Progenitor cell of endocrine pancreas (in vitro differentiated cells): ENCODE measurements at places on chromosomes 5 and 9. TPM values are rescaled to one million over a fixed set of nuclear protein-coding genes. Genes with fewer than 3 reads are reported as not detected.
A peak's percentile ranks its signal among the peaks of the same experiment; 100 is the strongest.

DNA sequence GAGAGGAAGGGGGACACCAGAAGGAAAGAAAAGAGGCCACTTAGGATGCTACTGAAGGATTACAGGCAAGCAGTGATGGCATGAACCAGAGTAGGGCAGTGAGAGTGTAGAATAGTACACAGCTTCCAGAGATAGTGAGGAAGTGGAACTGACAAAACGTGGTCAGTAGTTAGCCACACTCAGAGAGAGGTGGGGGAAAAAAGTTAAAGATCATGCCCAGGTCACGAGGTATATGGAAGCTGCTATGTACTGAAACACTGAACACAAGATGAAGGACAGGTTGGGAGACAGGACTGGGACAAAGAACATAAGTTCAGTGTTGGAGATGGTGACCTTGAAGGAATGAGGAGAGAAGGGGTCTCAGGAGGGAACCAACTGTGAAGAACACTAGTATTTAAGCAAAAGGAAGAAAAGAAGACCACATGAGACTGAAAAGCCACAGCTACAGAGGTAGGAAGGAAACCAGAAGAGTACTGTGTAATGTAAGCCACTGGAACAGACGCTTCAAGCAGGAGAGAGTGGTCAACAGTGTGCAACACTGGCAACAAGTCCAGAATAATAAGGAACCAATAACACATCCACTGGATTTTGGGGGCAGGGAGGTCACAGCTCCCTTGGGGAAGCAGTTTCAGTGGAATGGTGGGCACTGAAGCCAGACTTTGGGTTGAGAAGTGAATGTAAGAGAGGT lies 45.5 kb downstream of the ELL2 start:
- H3K4me1 ChIP-seq, result peaks cover 54% of the 10 kb centered on the region
- H3K27ac ChIP-seq, result peak overlapping the region; percentile 78
- no peaks in the 10 kb centered on the region for H3K27me3 ChIP-seq
- no peak overlapping the region for H3K4me3 ChIP-seq
- peaks cover 16% of the 10 kb centered on the region for H3K36me3 ChIP-seq

DNA sequence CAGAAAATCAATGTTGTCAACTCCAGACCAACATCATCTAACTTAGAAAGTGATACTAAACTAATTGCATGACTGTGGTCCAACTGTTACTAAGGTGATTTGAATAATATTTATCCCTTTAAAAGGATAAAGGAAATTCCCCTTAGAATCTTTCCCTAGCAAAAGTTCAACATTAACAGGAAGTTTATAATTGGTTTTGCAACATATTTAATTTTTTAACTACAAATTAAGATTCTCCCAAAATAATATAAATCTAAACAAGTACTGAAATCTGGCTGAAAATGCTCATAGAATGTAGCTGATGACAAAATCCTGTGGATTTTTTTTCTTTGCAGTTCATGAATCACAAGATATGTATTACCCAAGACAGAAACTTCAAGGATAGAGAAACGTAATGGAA lies 151.4 kb downstream of the LPAR1 start:
- H3K36me3 ChIP-seq, result no peaks in the 10 kb centered on the region
- H3K4me3 ChIP-seq, result no peak overlapping the region
- no peaks in the 10 kb centered on the region for H3K27me3 ChIP-seq
- H3K4me1 ChIP-seq, result no peaks in the 10 kb centered on the region
- H3K27ac ChIP-seq, result no peak overlapping the region
- DNase-seq, result no peak

HK3 gene
- total RNA-seq, result not detected in 2 replicates

DNA sequence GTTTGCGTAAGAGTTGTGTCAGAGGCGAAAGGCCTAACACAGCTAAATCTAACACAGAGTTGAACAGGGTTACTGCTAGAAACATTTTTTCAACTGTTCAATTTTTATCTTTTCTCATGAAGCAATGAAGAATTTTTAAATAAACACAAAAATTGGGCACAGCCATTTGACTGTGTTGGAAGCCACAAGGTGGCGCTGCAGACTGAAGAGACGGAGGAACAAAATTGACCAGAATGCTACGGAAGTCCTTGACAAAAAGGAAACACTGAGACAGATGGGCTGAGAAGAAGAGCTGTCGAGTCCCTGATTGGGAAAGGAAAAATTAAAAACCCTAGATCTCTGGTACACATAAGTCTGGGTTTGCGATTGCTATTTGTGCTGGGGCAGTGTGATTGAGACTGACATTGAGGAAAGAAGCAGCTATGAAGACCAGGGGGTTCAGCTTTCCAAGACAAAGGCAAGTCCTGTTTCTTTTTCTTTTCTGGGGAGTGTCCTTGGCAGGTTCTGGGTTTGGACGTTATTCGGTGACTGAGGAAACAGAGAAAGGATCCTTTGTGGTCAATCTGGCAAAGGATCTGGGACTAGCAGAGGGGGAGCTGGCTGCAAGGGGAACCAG lies at the start of gene PCDHB9:
Gene PCDHB9 (plus strand): TSS at position 265 of the 616 bp plus-strand sequence. CDS start 158 bp downstream, at position 423.
- DNase-seq, result no peak
- H3K36me3 ChIP-seq, result peaks cover 55% of the 10 kb centered on the region
- no peak within 1 kb of the TSS for H3K27ac ChIP-seq
- no peaks in the 10 kb centered on the region for H3K4me1 ChIP-seq
- peak within 1 kb of the TSS; percentile 43 for H3K4me3 ChIP-seq
- H3K27me3 ChIP-seq, result no peaks in the 10 kb centered on the region

OMD gene
- not detected in 2 replicates for total RNA-seq

- no peak for DNase-seq
- no peaks in the 10 kb centered on the region for H3K27me3 ChIP-seq
- H3K4me3 ChIP-seq, result no peak overlapping the region
- no peaks in the 10 kb centered on the region for H3K4me1 ChIP-seq
These were observed 232.1 kb upstream of the PCSK5 start for GRCh38 chr9:75658301-75658905.

- no peaks in the 10 kb centered on the region for H3K27me3 ChIP-seq
- H3K4me3 ChIP-seq, result no peak overlapping the region
- no peak for DNase-seq
These were observed 15.3 kb upstream of the KIF27 start for GRCh38 chr9:83936523-83936922.

ARL10 gene
- total RNA-seq, result 24.5 and 29.5 TPM in 2 replicates

GRCh38 chr9:114770991-114771390 lies 34.8 kb downstream of the TNFSF15 start:
- H3K27me3 ChIP-seq, result peaks cover 7% of the 10 kb centered on the region
- no peaks in the 10 kb centered on the region for H3K4me1 ChIP-seq
- no peak overlapping the region for H3K27ac ChIP-seq
- no peak overlapping the region for H3K4me3 ChIP-seq

SLC25A2 gene
- total RNA-seq, result 1.1 and 1.2 TPM in 2 replicates

DNA sequence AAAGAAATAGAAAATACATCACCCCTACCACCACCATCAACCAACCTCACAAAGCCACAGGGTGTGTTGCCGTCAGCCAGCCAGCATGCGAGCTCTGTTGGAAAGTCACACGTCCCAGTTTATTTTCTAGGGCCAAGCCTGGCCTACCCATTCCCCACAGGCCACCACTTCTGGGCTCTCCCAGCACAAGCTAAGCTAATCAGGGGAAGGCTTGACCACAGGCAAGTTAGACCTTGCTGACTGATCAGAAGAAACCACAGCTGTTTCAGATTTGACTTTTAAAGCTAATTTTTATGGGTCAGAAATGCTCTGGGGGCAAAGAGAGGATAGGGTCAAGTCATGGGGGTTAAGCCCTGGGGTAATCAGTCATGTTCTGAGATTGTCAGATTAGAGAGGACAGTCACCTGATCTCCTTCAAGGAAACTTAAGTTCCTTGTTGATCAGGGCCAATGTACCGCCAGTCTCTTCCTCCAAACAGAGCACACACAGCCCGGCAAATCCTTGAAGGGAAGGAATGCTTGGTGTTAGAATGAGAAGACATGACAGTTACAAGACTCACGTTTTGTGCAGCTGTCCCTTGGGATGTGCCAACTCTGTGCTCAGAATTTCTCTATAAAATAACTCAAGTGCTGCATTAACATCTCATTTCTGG lies 7.6 kb downstream of the SHB start:
- no peak for DNase-seq
- peaks cover 5% of the 10 kb centered on the region for H3K36me3 ChIP-seq
- H3K4me3 ChIP-seq, result no peak overlapping the region
- H3K27ac ChIP-seq, result no peak overlapping the region

DNA sequence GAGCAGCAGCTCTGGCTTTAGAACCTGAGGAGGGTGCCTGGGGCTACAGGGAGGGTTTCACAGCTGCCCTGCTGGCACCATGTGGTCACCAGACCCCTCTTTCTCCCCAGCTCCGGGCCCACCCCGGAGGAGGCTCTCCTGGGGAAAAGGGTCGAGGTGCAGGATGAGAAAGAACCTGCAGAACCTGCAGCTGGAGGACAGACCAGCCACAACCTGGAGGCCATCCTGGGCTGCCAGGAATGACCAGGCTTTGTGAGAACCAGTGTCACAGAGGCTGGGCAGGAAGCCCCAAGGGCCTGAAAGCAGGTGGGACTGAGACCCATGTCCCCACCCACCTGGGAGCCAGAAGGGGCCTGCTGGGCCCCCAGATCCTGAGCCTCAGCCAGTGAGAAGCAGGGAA lies 23.0 kb downstream of the SEMA4D start:
- H3K36me3 ChIP-seq, result peaks cover 8% of the 10 kb centered on the region
- H3K4me3 ChIP-seq, result no peak overlapping the region
- no peak overlapping the region for H3K27ac ChIP-seq
- no peaks in the 10 kb centered on the region for H3K27me3 ChIP-seq
- DNase-seq, result no peak

GRCh38 chr5:36028816-36029465 lies 37.7 kb downstream of the UGT3A2 start:
- no peaks in the 10 kb centered on the region for H3K27me3 ChIP-seq
- H3K4me3 ChIP-seq, result no peak overlapping the region
- H3K27ac ChIP-seq, result no peak overlapping the region
- H3K36me3 ChIP-seq, result no peaks in the 10 kb centered on the region
- H3K4me1 ChIP-seq, result peaks cover 2% of the 10 kb centered on the region

DNA sequence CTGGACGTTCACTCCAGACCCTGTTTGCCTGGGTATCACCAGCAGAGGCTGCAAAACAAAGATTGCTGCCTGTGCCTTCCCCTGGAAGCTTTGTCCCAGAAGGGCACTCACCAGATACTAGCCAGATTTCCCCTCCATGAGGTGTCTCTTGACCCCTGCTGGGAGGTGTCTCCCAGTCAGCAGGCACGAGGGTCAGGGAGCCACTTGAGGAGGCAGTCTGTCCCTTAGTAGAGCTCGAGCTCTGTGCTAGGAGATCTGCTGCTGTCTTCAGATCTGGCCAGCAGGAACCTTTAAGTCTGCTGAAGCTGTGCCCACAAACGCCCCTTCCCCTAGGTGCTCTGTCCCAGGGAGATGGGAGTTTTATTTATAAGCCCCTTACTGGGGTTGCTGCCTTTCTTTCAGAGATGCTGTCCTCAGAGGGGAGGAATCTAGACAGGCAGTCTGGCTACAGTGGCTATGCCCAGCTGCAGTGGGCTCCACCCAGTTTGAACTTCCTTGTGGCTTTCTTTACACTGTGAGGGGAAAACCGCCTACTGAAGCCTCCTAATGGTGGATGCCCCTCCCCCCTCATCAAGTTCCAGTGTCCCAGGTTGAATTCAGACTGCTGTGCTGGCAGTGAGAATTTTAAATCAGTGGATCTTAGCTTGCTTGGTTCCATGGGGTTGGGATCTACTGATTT lies 253.9 kb downstream of the SPATA31D1 start:
- no peak for DNase-seq
- H3K27me3 ChIP-seq, result no peaks in the 10 kb centered on the region
- H3K27ac ChIP-seq, result no peak overlapping the region
- H3K4me1 ChIP-seq, result no peaks in the 10 kb centered on the region

DNA sequence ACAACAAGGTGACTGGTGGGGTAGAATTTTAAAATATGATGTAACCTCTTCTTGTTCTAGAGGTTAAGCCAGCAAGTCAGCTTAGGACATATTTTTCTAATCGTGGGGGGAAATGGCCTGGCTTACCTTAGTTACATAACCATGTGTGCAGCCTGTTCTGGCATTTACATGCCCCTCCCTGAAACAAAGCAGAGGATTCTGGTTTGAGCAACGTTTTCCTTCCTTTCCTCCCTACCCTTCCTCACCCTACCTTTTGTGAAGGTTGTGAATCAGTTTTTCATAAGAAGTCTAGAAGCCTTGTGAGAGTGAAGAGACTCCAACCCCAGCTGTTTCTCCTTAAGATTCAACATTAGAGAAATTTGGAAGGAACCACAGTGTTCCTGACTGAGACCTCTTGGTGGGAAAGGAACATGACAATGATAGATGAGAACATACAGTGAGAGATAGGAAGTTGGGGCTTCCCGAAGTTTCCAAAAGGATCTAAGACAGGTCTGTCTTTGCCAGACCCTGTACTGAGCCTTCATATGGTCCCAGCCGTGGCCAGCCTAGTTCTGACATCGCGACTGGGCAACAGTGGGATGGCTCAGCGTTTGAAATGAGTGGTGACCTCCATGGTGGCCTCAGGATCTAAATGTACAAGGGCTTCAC lies 365.2 kb downstream of the SPATA31D1 start:
- no peaks in the 10 kb centered on the region for H3K4me1 ChIP-seq
- H3K27me3 ChIP-seq, result peaks cover 3% of the 10 kb centered on the region
- no peak overlapping the region for H3K4me3 ChIP-seq
- H3K27ac ChIP-seq, result no peak overlapping the region
- H3K36me3 ChIP-seq, result no peaks in the 10 kb centered on the region

DNA sequence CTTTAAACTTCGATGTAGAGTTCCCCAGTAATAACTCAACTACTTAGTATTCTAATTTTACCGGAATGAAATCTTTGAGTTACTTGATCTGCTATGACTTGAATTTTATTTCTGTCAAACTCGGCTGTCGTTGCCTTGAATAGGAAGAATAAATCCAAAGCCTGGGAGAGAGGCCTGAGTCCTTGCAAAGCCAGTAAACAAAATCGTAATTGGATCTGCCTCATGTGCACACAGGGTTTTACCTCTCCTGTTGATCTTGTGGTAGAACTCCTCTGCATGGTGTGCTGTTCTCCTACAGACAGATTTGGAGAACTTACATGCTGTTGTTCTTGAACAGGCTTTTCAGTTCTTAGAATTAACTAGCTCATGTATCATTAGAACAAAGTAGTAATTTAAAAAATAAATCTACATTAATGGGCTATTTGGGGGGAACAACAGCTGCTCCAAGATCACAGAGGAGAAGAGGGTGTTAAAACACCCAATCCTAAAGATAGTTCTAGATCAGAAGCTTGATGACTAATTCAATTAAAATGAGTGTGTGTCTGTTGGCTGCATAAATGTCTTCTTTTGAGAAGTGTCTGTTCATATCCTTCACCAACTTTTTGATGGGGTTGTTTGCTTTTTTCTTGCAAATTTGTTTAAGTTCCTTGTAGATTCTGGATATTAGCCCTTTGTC lies 28.9 kb downstream of the HSPB3 start:
- H3K36me3 ChIP-seq, result no peaks in the 10 kb centered on the region
- no peaks in the 10 kb centered on the region for H3K4me1 ChIP-seq
- no peaks in the 10 kb centered on the region for H3K27me3 ChIP-seq

DNA sequence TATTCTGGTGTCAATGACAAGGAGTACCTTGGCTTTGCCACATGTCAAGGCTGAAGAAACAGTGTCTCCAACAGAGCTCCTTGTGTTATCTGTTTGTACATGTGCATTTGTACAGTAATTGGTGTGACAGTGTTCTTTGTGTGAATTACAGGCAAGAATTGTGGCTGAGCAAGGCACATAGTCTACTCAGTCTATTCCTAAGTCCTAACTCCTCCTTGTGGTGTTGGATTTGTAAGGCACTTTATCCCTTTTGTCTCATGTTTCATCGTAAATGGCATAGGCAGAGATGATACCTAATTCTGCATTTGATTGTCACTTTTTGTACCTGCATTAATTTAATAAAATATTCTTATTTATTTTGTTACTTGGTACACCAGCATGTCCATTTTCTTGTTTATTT lies 19.8 kb downstream of the CD274 start:
- H3K27me3 ChIP-seq, result no peaks in the 10 kb centered on the region
- no peak for DNase-seq
- no peaks in the 10 kb centered on the region for H3K36me3 ChIP-seq
- no peak overlapping the region for H3K27ac ChIP-seq
- H3K4me3 ChIP-seq, result no peak overlapping the region

GRCh38 chr5:116577064-116577788 lies 2.6 kb upstream of the SEMA6A start:
- no peak overlapping the region for H3K27ac ChIP-seq
- no peak for DNase-seq
- peaks cover 24% of the 10 kb centered on the region for H3K27me3 ChIP-seq
- no peaks in the 10 kb centered on the region for H3K36me3 ChIP-seq
